ENCODE measurements at places on chromosomes 11 and 22.

GRCh38 chr11:131571571-131571970, 201.2 kb downstream of the NTM start:
- no peak for ATAC-seq

DNA sequence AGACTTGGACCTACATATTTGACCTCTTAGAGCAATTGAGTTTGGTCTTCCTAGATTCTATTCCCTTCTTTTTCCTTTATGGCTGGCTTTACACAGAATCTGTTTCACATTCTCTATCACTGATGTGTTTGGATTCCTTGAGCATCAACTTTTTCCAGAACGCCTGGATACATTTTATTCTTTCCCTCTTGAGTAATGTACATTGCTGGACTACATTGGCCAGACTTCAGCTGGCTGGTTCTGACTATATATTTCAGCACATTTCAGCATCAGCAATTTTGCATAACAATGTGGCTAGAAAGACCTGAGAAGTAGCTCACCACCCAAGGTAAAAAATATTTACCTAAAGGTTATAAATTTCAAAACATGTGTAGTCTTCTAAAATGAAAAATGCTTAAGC, 2198.2 kb upstream of the RAG2 start:
- no peak for ATAC-seq

DNA sequence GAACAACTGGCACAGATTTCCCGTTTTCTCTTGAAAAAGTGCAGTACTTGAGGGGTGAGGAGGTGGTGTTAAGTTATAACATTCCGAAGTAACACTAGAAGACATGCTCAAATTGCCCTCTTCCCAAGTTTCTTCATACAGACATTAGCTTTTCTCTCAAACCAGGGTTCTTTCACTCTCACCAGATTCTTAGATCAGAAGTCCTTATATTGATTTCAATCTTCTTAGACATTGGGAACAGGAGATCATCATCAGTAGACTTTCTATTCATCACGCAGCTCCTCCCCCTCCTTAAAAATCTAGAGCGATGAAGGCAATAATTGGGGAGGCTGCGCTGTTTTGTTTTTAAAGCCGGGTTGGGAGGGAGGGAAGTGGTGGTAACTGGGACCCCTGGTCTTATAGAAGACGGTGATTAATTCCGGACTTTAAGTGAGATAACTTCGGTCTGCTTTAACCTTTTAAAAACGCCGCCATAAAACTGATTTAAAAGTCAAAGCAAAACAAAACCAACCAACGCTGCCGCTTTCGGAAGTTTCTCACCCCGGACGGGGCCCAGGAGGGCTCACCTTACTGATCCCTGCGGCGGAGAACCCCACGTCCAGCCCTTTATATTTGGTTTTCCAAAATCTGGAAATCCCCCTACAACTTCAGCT, 665 bp downstream of the USP28 start:
- ATAC-seq = no peak

DNA sequence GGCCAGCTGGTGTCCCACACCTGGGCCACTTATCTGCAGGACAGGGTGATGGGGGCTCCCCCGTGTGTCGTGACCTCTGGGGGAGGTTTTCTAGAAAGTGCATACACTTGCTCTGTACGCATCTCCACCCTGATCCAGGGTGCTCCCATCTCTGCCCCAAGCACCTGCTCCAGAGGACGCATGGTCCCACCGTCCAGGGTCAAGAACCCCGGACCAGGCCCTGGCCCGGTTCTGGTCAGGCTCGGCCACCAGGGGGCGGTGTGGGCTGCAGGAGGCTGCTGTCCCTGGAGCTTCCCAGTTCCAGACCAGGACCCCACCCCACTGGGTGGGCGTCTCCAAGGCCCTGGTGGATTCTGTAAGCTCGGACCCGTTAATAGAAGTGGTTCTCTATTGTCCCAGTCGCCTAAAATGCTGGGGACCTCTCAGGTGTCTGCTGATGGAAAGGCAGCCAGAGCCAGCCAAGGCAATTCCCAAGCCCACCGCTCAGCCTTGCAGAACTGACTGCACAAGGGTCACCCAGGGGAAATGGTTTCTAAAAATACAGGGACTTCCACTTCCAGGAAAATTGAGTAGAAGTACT, 34.7 kb upstream of the SEPTIN5 start:
- ATAC-seq = peak; percentile 98

- no peak for ATAC-seq
Measured at GRCh38 chr22:46444390-46444854, 93.0 kb downstream of the CELSR1 start.

- ATAC-seq = no peak
Measured at GRCh38 chr22:22935546-22936157, 48.0 kb downstream of the IGLL5 start.

- ATAC-seq = no peak
Measured at GRCh38 chr11:3802011-3802790, 4.8 kb upstream of the NUP98 start.

GRCh38 chr22:30574997-30575671, 669 bp upstream of the GAL3ST1 start:
- ATAC-seq = peak; percentile 7

GRCh38 chr22:48431014-48431413, 1396.7 kb downstream of the BRD1 start:
- no peak for ATAC-seq

DNA sequence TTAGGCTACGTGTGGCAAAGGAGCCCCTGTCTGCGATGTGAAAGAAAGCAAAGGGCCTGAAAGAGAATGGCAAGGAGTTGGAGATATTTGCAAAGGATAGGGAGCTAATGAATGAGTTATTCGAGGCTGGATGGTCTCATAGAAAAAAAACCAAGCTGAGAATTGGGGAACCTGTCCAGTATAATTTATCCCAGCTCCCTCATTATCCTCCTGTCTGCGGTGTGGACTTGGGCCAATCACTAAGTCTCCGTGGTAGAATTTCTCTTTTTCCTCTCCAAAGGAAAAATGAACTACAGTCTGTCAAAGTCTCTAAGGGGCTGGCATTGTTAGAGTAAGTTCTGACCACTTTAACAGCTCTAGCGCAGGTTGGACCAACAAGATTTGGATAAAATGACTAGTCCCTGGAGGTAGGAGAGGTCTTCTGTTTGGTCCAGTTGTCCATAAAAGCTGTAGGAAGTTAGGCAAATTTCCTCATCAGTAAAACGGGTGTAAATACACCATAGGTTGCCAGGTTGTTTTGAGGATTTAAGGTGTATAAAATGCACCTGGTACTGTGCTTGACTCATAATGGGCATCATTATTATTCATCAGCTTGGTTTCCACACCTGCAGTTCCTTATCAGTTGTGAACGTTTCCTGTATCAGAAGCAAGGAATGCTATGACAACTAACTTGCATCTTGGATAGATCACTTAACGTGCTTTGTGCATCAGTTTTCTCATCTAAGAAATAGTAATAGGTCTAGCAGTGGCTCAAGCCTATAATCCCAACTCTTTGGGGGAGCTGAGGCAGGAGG, 10.3 kb upstream of the CDON start:
- no peak for ATAC-seq

DNA sequence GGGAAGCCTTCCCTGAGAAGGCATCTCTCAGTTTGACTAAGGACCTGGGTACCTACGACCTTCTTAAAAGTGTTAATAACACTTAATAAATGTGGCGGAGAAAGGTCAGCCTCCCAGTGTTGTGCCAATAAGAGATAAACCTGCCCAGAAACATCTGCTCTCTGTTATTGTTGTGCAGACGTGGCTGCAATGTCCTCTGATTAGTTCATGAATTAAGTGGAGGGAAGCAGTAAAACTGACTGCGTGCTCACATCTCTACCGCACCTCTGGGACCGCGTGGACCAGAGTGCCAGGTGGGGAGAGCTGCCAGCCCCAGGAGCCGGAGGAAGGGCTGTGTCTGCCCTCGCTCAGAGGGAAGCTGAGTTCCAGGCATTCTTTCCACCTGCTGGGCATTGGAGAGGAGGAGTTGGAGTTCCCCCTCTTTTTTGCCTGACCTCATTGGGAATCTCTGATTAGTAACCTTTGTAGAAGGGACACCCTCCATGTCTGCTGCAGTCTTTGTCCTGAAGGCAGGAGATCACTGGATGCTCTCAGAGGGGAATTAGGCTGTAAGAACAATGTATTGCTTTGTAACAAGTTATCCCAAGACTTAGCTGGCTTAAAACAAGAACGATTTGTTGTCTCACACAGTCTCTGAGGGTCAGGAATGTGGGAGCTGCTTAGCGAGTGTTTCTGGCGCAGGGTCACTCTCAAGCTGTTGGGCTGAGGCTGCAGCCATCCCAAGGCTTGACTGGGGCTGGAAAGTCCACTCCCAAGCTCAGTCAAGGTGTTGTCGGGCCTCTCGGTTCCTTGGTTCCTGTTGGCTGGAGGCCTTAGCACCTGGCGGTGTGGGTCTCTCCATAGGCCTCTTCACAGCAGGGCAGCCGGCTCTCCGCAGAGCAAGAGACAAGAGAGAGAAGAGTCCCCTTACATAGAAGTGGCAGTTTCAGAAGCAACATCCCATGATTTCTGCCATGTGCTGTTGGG, 247.6 kb upstream of the TBCEL start:
- no peak for ATAC-seq

- no peak for ATAC-seq
Measured at GRCh38 chr11:46102843-46103242, 18.4 kb downstream of the PHF21A start.

DNA sequence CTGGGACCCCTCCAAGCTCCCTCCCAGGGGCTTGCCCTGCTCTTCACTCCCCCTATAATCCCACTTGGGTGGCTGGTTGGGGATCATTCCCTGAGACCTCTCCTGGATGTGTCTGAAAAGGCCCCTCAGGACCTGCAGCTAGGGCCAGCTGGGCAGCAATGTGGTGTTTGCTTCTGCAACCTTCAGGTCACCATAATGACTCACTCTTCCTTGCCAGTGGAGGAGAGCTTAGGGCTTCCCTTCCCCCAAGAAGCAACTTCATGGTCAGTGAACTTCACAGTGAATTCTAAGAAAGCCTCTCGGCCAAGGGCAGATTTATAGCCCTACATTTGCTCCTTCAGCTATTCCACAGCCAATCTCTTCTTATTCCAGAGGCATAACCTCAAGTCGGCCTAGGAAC, 45.1 kb upstream of the TSPAN18 start:
- ATAC-seq = peak; percentile 62

DNA sequence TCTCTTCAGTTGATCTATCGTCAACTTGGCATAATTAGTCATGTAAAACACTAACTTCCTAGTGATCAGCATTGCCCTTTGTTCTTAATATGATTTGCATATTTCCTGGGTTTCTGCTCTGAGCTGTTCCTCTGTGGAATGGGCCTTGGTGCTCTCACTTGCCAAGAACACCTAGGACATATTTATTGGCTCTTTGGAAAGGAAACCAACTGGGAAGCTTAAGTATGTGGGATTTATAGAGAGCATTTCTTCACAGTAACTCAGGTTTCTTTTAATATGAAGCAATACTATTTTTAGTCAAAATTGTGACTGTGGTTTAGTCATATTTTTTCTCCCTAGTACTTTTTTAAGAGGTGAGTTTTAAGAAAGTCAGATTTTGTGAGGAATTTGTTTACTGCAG, 28.8 kb downstream of the FAT3 start:
- no peak for ATAC-seq

- no peak for ATAC-seq
Measured at GRCh38 chr11:36427876-36428275, 82.2 kb downstream of the TRAF6 start.

DNA sequence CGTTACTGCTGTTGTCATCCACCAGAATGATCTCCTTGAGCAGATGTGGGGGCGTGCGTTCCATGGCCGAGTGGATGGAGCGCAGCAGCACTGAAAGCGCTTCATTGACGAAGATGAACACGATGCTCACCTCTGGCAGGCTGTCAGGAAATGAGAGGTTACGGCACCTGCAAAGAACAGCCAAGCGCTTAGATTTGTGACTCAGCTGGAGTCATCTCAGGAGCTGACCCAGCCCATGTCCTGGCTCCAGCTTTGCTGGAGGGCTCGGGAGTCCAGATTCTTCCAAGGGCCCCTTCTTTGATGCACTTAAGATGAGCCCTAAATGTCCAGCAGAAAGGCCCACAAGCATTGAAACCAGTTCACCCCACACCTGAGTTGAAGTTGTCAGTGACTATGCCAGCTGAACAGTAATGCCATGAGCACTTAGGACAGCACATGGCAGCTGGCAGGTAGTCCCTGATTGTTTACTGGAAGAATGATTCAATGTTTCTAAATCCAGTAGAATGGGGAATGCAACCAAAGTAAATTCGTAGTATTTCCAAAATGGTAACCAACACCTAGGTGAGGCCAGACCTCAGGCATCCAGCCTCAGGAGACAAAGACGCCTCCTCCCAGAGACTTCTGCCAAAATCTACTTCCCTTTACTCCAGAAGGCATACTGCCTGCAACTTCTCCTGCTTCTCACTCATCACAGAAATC, 79.7 kb upstream of the CSNK2A3 start:
- ATAC-seq = no peak

- ATAC-seq = no peak
Measured at GRCh38 chr11:87425943-87426342, 388.2 kb downstream of the TMEM135 start.

- no peak for ATAC-seq
Measured at GRCh38 chr11:134052988-134053945, 15.6 kb upstream of the JAM3 start.

- ATAC-seq = peak; percentile 51
Measured at GRCh38 chr11:2305140-2305778, 3.4 kb downstream of the TSPAN32 start.

- peak; percentile 10 for ATAC-seq
Measured at GRCh38 chr11:120331301-120331996, 4.8 kb upstream of the ARHGEF12 start.

GRCh38 chr11:11078344-11079086, 220.7 kb upstream of the ZBED5 start:
- ATAC-seq = peak; percentile 74

GRCh38 chr11:69873166-69874077, 54.2 kb upstream of the FGF3 start:
- ATAC-seq = no peak

GRCh38 chr11:112652786-112653390, 308.3 kb upstream of the NCAM1 start:
- peak; percentile 50 for ATAC-seq

DNA sequence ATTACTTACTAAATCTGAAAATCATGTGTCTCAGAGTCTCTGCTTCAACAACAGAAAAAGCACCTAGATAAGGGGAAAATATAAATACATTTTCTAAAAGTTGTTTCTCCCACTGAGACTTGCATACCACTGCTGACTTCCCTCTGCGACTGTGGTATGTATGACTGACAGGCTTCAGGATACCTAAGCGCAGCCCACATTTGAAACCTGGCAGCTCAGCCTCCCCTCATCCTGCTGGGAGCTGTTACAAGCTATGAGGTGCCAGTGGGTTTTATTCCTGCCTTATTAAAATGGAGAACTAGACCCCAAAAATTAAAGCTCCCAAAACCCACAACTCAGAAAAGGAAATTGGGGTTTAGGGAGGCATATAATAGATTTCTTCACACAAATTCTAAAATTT, 133.6 kb downstream of the RAB38 start:
- ATAC-seq = no peak

- ATAC-seq = peak; percentile 46
Measured at GRCh38 chr22:36281781-36282327, 28.9 kb downstream of the APOL1 start.
